Esophagus mucosa (tissue), 1 donor: ENCODE measurements at places on chromosomes 11 and 22.

DNA sequence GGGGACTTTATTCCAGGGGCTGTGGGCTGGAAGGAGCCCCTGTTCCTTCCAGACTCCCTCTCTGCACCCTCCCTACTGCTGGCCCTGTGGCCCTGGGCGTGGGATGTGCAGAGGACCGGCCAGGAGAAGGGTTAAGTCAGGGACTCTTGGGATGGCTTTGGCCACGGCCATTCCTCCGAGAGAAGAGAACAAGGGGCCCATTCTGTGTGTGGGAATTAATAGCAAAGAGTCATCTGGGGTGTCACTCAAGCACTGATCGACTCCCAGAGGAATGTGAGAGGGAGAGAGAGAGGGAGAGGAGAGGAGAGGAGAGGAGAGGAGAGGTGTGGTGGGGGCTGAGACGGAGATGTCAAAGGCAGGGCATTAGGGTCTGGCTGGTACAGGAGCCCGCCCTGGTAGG is 14.2 kb upstream of the SOX10 start:
- no peak for ATAC-seq

- no peak for ATAC-seq
These were observed 159.7 kb downstream of the DBX1 start for GRCh38 chr11:20000351-20001134.

DNA sequence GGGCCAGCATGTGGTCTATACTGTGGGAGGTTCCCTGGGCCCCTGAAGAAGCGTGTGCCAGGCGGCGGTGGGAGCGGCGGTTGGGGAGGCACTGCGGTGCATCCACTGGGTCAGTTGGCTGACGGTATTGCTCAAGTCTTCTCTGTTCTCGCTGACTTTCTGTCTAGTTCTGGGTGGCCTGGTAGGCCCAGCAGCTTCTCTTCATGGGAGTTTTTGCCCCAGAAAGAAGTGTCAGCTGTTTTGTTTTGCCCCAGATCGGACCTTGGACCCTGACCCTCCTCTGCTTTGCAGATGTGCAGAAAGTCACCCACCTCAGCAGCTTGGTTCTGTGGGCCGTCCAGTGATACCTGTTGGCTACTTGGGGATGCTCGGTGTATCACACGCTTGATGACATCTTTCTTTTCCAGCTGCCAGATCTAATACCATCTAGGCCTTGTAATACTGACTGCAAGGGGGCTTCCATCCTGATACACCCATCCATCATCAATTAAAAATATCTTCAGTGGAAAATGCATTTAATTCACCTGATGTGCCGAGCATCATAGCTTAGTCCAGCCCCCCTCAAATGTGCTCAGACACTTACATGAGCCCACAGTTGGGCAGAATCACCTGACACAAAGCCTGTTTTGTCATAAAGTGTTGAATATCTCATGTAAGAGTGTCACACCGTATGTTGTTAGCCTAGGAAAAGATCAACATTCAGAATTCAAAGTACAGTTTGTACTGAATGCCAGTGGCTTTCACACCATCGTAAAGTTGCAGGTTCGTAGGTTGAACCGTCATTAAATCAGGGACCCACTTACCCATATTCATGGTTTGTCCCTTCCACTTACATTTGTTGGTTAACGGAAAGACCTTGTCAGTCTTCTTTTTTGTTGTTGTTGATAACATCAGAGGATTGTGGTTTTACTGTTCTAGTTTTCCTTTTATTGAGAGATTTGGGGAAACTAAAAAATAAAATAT is 13.9 kb downstream of the ZBED4 start:
- no peak for ATAC-seq

DNA sequence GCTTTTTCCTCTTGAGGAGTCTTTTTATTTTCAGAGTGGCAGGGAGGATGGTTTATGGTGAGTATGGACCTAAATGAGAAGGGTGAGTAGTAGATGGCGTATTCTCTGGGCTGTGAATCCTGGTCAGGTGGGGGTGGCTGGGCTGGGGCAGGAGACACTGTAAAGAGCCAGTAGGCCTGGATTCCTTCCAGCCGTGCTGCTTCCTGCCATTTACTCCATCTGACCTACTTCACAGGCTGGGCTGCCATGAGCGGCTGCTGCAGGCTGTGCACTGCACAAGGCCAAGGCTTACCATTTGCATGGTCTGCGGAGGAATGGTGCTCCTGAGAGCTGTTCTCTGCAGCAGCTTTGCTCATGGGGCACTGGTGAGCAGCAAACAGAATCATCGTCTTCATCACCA is 297.6 kb downstream of the KIRREL3 start:
- no peak for ATAC-seq

GRCh38 chr22:45861259-45861658 is 115.7 kb downstream of the WNT7B start:
- no peak for ATAC-seq

DNA sequence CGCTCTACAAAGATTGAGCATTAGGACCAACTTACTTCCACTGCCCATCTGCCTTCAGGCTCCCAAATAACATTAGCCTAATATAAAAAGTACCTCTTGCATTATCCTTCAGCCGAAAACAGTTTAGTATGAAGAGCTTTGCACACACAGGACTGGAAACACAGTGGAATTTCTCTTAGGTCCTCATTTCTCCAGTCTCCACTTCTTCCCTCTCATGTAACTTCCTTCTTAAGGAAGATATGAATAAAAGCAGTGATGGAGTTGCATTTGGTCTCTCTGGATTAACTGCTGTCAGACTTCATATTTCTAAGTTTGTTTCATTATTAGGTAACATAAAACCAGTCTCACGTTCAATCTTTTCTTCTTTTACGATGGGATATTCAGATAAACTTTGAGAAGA is 5.6 kb upstream of the MPEG1 start:
- no peak for ATAC-seq
